ENCODE measurements at places on chromosomes 12 and 14.

DNA sequence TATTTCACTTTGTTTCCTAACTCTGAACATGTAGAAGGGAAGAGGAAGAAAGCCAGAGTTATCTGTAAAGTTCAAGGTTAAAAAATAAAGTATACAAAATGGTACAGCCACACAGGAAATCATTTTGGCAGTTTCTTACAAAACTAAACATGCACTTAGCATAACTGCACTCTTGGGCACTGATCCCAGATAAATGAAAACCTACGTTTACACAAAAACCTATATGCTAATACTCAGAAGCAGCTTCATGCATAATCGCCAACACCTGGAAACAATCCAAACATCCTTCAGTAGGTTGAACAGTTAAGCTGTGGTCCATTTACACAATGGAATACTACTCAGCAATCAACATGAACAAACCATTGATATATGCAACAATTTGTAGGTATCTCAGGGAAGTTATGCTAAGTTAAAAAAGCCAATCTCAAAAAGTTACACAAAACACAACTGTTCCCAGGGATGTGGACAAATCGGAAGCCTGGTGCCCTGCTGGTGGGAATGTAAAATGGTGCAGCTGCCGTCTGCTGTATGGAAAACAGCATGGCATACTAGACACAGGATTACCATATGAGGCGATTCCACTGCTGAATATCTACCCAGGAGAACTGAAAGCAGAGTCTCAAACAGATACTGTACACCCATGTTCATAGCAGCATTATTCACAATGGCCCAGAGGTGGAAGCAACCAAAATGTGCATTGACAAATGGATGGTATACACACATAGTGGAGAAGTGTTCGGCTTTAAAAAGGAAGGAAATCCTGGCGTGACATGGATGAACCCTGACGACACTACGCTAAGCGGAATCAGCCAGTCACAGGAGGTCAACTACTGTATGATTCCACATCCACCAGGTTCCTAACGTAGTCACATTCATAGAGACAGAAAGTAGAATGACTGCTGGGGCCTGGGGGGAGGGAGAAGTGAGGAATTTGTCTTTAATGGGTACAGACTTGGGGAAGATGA, 37.7 kb downstream of the NRDE2 start:
- DNase-seq: no peak

- DNase-seq: no peak
These were observed 46.9 kb downstream of the C14orf132 start for GRCh38 chr14:96086032-96086431.

GRCh38 chr14:53462931-53463778, 310.0 kb upstream of the DDHD1 start:
- DNase-seq: no peak

DNA sequence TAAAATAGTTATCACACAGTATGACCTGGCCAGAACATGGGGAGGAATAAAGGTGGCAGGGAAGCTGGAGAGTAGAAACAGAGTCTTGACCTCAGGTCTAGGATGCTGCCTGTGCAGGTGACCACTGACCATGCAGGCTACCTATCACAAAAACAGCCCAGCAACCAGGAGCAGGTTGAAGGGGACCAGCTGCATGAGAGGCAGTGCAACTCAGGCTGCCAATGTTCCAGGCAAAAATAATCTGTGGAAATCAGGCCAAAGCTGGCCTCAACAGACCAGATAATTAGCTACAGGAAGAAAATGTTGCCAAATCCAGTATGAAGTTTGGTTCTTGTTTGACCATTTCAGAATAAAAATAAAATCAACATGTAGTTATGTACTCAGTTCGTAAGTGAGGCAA, 72.6 kb downstream of the PDE6H start:
- no peak for DNase-seq

DNA sequence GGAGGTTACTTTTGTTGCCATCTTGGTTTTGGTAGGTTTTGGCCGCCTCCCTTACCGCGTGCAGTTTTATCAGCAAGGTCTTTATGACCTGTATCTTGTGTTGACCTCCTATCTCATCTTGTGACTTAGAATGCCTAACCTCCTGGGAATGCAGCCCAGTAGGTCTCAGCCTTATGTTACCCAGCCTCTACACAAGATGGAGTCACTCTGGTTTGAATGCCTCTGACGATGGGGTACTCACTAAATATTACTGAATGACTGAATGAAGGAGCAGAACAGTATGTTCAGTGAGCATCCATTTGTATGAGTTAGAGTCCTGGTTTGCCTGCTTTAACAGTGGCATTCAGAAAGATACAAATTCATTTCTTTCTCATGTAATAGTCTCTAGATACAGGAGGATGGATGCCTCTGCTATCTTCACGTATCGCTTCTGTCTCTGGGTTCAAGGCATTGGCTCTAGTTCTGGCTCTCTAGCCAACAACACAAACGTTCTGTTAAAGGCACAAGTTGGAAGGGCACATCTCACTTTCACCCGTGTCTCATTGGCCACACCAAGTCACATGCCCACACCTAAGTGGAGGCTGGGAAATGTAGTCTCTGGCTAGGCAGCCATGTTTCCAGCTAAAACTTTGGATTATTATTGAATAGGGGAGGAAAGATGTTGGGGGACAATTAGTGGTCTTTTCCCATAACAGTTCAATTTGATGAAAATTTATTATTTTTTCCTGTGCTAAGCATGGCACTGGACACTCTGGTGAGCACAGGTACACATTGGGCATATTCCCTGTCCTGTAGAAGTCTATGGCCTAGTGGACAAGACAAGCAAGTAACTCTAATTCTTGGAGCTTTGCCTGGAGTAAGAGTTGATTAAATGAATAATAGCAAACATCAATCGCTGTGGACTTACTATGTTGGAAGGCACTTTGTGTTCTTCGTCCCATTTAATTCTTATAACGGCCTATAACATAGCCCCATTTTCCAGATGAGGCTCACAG, 75.2 kb upstream of the RPH3A start:
- no peak for DNase-seq

Data from NCI-H2029 treated with DMSO at 0.1 percent for 48 hours (cell line).